ENCODE measurements at places on chromosomes 13 and 19.

- no peaks in the 10 kb centered on the region for H3K4me1 ChIP-seq
- no peak for DNase-seq
- H3K4me3 ChIP-seq = no peak overlapping the region
- peaks cover 16% of the 10 kb centered on the region for H3K27me3 ChIP-seq
- no peak overlapping the region for H3K27ac ChIP-seq
Observed at GRCh38 chr19:30649934-30650614, 277.9 kb downstream of the ZNF536 start.

DNA sequence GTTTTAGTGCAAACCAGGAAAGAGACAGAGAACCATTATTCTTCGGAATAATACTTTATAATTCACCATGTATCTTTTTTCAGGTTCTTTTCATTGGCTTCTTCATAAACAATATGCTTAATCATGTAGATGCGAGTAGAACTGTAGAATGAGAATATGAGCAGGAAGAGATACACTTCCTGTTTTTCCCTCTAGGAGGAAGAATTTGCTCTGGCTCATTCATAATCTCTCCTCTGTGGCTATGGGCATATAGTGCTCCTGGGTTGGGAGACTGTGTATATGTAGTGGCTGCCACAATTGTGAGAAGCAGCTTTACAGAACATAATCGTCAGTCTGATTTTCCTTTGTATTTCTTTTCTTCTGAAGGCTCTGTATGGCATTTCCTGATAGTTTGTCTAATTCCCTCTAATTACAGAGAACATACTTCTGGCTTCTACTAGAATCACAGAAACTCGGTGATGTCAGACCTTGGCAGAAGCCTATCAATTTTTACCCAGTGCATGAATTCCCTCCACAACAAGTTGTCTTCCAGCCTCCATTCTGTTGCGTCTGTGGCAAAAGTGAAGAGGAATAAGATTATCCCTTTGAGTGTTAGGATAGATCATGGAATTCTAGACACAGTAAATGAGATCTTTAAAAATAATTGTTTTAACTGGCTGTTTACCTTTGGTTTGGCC, 2.9 kb upstream of the DCLK1 start:
- no peaks in the 10 kb centered on the region for H3K36me3 ChIP-seq
- no peak overlapping the region for H3K4me3 ChIP-seq
- no peaks in the 10 kb centered on the region for H3K27me3 ChIP-seq

- H3K4me1 ChIP-seq = no peaks in the 10 kb centered on the region
- no peak for DNase-seq
- H3K27me3 ChIP-seq = no peaks in the 10 kb centered on the region
- no peak overlapping the region for H3K4me3 ChIP-seq
Observed at GRCh38 chr13:38418286-38418685, 68.6 kb downstream of the UFM1 start.

- no peaks in the 10 kb centered on the region for H3K4me1 ChIP-seq
- H3K4me3 ChIP-seq = no peak overlapping the region
- no peaks in the 10 kb centered on the region for H3K36me3 ChIP-seq
- no peaks in the 10 kb centered on the region for H3K27me3 ChIP-seq
- H3K27ac ChIP-seq = no peak overlapping the region
- peak; percentile 30 for DNase-seq
Observed at GRCh38 chr13:111577208-111577828, 256.9 kb downstream of the TEX29 start.

DNA sequence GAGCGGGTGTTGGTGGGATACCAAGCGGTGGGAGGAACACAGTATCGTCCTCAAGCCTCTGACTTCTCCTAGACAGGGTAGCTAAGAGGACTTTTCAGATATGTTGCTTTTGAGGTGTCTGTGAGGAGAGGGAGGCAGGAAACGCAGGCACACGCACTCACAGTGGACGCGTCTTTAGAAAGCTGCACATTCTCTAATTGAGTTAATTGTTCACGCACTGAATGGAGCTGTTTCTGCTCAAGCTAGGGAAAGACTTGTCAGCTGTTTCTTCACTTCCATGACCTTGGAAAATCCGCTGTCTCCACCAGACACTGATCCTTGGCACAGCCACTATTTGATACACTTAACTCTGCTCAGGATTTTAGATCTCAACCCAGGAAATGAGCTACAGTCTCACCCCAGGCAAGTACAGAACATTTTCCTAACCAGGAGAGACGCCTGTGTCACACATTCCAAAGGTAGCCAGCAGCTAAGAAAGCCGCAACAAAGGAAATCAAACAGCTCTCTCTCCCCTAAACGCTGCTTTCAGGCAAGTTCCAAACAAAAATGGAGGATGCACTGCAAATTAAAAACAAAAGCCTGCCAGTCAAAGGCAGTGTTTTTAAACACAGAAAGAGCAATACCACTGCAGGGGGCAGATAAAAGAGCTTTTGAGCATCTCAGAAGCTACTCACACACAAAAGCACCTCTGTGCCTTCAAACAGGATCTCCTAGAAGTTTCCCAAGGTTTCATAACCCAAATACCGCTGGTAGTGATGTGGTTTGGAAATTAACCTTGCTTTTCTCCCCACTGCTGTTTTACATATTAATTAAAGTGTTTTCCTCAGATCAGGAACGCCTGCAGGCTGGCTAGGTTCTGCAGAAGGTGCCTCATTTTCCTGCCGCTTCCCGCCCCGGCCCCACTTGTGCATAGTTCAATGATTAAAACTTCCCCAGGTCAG, 57.3 kb downstream of the IRS2 start:
- no peak overlapping the region for H3K4me3 ChIP-seq
- H3K27ac ChIP-seq = no peak overlapping the region
- no peak for DNase-seq
- no peaks in the 10 kb centered on the region for H3K36me3 ChIP-seq
- H3K4me1 ChIP-seq = no peaks in the 10 kb centered on the region
- no peaks in the 10 kb centered on the region for H3K27me3 ChIP-seq

DNA sequence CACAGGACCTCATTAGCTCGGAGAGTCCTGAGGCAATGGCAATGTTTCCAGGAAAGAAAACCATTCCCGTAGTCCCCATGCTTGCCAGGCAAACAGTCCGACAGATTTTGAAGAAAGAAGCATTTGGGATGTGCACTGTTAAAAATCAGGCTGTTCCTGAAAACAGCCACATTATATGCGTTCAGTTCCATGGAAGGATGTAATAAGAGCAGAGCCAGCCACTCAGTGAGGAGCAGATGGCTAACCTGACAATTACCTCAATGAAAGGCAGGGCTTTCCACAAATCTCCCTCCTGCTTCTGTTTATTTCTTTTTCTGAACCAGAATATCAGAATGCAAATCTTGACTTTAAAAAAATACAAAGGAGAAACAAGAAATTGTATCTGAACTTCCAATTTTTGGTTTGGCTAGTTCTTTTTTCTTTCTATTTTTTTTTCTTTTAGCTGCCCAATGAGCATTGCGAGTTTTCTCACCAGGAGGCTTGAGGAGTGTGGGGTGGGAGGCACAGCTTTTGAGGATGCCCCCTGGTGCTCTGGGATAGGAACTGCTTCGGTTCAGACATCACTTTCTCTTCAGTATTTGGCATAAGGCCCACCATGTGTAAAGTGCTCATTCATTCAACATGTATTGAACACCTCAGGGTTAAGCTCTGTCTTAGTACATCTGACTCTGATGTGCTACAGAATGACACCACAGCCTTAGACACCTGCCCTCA, 124.2 kb downstream of the TBC1D4 start:
- no peak overlapping the region for H3K27ac ChIP-seq
- no peaks in the 10 kb centered on the region for H3K27me3 ChIP-seq
- DNase-seq = no peak
- H3K4me1 ChIP-seq = no peaks in the 10 kb centered on the region
- H3K36me3 ChIP-seq = peaks cover 6% of the 10 kb centered on the region

GRCh38 chr13:79631051-79631659, 150.2 kb downstream of the NDFIP2 start:
- H3K4me1 ChIP-seq = no peaks in the 10 kb centered on the region
- no peak for DNase-seq
- H3K36me3 ChIP-seq = no peaks in the 10 kb centered on the region
- H3K4me3 ChIP-seq = no peak overlapping the region
- no peaks in the 10 kb centered on the region for H3K27me3 ChIP-seq
- H3K27ac ChIP-seq = no peak overlapping the region

DNA sequence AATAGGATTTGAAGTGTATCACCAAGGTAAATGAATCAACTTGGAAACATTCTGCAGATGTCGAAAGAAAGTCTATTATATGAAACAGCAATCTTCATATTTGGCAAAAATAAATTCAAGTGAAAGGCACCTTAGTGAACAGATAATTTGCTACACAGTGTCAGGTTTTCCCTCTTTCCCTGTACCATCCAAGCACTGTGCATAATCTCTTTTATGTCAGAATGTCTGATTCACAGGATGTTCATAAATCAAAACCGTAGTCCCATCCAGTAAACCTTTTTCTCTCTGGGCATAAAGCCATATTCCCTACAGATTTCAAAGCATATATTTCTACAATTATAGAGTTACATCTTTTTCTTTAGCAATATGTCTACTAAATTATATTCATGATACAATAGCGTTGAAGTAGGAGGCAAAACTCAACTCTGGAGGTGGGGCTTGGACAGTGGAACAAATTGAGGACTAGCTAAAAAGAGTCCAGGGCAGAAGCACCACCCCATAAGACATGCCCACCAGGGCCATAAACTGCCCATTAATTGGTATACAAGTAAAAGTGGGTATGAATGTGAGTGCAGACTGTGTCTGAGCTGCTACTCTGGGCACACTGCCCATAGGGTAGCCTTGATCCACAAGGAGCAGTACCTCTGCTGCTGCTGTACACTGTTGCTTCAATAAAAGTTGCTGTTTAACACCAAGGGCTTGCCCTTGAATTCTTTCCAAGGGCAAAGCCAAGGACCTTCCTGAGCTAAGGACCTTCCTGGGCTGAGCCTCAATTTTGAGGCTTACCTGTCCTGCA, 72.1 kb upstream of the MYCBP2 start:
- H3K4me1 ChIP-seq = no peaks in the 10 kb centered on the region
- no peak overlapping the region for H3K27ac ChIP-seq
- DNase-seq = no peak
- H3K36me3 ChIP-seq = no peaks in the 10 kb centered on the region
- H3K27me3 ChIP-seq = no peaks in the 10 kb centered on the region

- no peak overlapping the region for H3K27ac ChIP-seq
- DNase-seq = no peak
- no peaks in the 10 kb centered on the region for H3K36me3 ChIP-seq
- H3K4me3 ChIP-seq = no peak overlapping the region
- H3K4me1 ChIP-seq = no peaks in the 10 kb centered on the region
- no peaks in the 10 kb centered on the region for H3K27me3 ChIP-seq
Observed at GRCh38 chr13:90416519-90416918, 931.0 kb upstream of the MIR17HG start.

DNA sequence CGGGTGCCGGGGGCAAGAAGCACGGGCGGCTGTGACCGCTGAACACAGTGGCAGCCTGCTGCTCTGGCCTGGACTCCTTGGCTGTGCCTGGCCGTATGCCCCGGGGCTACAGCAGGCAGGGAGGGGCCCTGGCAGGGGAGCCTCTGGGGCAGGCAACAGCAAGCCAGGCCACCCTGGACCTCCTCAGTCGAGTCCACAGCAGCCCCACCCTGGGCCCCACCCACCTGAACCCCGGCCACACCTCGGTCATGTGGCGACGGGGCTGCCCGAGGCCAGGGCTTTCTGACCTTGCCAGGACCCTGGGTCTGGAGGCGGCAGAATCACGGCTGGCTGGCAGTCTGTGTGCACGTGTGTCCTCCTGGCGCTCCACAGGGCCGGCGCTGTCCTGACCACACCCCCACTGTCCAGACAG, 8.7 kb downstream of the CILP2 start:
- peaks cover 82% of the 10 kb centered on the region for H3K27me3 ChIP-seq
- H3K4me3 ChIP-seq = no peak overlapping the region
- H3K36me3 ChIP-seq = no peaks in the 10 kb centered on the region
- DNase-seq = no peak
- no peak overlapping the region for H3K27ac ChIP-seq

DNA sequence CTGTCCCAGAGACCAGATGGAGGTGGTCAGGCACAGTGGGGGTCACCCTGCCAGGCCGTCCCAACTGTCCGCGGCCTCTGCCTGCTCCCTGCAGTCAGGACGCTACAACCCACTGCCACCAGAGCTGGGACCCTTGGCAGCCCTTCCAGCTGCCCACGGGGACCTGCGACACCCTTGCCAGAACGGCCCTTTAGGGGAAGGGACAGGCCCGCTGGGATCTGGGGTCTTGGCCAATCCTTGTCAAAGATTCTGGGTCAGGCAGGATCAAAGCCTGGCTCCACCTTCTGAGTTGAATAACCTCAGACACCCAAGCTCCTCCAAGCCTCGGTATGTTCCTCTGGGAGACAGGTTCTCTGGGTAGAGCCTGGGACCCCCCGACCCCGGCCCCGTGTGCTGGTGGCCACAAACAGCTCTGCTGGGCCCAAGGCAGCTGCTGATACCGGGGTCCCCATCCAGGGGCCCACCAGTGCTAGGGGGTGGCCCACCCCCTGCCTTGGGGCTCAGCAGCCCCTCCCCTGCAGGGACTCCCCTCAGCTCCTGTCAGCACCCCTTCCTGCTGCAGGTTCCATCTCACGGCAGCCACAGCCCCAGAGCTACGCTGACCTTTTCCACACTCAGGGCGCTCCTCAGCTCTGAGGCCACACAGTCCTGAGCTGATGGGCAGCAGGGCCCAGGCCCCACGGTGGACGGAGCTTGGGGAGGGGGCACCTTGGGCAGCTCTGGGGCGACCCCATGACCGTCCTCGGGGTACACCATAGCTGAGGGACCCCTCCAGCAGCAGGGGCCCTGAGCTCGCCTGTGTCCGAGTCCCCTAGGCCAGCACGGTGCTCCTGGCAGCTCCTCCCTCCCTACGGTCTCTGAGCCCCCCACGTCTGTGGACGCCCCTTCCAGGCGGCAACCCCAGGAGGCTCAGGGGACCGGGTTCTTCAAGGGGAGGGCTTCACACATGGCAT, 18.4 kb downstream of the SBNO2 start:
- peak overlapping the region; percentile 44 for H3K4me3 ChIP-seq
- no peaks in the 10 kb centered on the region for H3K27me3 ChIP-seq
- H3K36me3 ChIP-seq = no peaks in the 10 kb centered on the region
- DNase-seq = peak; percentile 74

DNA sequence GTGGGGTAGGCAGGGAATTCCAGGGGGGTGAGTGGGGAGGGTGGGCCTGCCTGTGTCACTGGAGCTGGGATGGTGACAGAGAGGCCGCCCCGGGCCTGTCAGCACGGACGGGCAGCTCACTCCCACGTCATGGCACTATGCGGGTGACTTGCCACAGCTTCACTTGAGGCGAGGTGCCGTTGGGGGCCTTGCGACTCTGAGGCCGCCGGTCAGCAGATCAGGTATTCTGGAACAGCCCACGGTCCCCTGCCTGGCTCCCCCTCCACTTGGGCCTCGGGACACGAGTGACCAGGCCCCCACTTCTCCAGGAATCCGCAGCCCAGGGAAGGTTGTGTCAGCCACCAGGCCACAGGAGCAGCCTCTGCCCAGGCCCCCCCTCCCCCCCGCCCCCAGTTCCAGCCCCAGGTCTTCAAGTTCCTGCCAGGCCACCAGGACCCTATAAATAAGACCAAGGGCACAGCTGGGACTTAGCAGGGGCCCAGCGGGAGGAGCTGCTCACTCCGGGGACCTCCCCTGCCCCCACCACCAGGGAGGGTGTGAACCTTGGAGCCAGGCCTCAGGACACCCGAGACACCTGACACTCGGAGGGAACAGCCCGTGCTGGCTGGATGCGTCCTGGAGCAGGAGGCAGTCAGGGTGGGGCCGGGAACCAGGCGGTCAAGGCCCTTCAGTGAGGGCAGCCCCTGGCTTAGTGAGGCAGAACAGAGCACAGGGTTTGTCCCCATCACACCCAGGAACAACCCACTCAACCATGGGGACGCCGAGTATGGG, 2.7 kb upstream of the MIDN start:
- no peaks in the 10 kb centered on the region for H3K27me3 ChIP-seq
- peak overlapping the region; percentile 83 for H3K27ac ChIP-seq
- H3K36me3 ChIP-seq = no peaks in the 10 kb centered on the region
- peak; percentile 88 for DNase-seq

All from spleen (tissue), 13 donors.